ENCODE measurements at places on chromosomes 1 and 21.

GRCh38 chr1:213891989-213892902 is 95.5 kb upstream of the PROX1 start:
- no peak for DNase-seq

GRCh38 chr1:27491748-27492700 is 2.1 kb upstream of the WASF2 start:
- peak; percentile 73 for DNase-seq

DNA sequence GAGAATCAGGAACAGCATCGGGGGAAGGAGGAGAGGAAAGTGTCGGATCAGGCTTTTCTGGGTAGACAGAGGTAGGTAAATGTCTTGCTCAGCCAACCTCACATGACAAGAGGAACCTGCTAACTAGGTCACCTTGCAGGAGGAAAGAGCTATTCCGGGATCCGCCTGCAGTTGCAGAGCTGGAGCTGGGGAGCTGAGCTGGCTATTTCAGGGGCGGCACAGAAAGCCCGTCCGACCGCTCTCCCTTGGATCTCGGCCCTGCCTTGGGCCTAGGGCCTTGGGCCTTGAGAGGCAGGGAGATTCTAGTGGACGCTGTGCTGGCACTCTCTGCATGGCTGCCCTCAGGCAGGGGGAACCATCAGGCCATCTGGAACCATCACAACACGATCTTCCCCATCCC is 56.5 kb upstream of the CTPS1 start:
- DNase-seq: no peak

- no peak for DNase-seq
Measured at GRCh38 chr1:89198491-89199072, at the start of gene GBP4. TSS of gene GBP4 (minus strand) at chr1:89198942. CDS start at chr1:89198834, 108 bp downstream.

- DNase-seq: no peak
Measured at GRCh38 chr1:67700692-67701410, 15.8 kb downstream of the GADD45A start.

GRCh38 chr1:119374208-119374874 is 5.8 kb downstream of the HAO2 start:
- DNase-seq: no peak

- DNase-seq: no peak
Measured at GRCh38 chr1:1086911-1087341, 12.8 kb upstream of the RNF223 start.

GRCh38 chr1:23402286-23403037 is 22.1 kb downstream of the TCEA3 start:
- DNase-seq: peak; percentile 11

GRCh38 chr1:47684518-47684917 is 246.7 kb downstream of the FOXD2 start:
- no peak for DNase-seq

- no peak for DNase-seq
Measured at GRCh38 chr1:41135196-41135947, 106.7 kb downstream of the SCMH1 start.

DNA sequence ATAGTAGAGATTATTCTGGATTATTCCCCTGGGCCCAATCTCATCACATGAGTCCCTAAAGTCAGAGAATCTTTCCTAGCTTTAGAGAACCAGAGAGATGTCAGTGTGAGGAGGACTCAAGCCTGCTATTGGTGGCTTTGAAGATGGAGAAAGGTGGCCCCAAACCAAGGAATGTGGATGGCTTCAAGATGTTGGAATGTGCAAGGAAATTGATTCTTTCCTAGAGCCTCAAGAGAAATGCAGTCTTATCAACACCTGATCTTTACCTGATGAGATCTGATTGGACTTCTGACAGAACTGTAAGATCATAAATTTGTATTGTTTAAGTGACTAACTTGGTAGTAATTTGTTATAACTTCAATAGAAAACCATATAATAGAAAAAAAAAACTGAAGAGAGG is 51.0 kb downstream of the NME7 start:
- no peak for DNase-seq

- DNase-seq: no peak
Measured at GRCh38 chr1:3772715-3773571, at the start of gene SMIM1. TSS of gene SMIM1 (plus strand) at chr1:3772749. CDS start at chr1:3775374, 2,625 bp downstream.

GRCh38 chr21:41901099-41901498 is 22.0 kb upstream of the PRDM15 start:
- DNase-seq: no peak

GRCh38 chr1:96651517-96651916 is 70.1 kb upstream of the PTBP2 start:
- no peak for DNase-seq

DNA sequence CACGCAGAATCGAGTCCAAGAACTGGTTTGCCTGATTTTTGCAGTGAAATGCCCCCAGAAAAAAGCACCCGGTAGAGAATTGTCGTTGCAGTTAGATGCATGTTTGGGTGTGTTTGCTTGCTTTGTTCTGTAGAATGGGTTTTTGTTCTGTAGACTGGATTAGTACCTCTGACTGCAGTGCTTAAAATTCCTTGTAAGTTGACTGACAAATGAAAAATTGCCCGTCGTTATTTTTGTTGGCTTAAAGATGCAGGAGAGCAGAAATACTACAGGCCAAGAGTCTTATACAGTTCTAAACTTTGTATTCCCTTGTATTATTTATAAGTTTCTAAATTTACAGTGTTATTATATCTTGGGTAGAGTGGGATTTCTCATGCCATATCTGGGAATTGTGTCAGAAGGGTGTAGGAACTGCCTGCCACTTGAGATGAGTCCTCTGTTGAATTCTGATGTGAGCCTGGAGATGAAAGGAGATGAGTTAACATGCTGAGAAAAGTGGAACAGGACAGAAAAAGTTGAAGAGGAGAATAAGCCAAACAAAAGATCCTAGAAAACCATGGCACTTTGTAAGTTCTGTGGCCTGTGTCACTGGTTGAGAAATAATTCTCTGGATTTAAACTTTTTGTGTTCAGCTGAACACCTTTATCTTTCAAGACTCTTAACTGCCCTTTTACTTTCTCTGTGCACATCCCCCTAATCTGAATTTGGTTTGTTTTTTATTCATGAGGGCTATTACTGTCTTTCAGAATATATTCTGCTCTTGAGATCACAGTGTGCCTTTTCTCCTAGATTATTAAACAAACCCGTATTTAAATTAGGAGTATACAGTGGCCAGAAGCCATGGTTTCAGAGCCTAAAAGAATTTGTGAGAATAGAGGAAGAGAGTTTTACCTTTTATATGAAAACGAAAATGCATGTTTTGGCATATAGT is 1.4 kb downstream of the DESI2 start:
- DNase-seq: no peak

DNA sequence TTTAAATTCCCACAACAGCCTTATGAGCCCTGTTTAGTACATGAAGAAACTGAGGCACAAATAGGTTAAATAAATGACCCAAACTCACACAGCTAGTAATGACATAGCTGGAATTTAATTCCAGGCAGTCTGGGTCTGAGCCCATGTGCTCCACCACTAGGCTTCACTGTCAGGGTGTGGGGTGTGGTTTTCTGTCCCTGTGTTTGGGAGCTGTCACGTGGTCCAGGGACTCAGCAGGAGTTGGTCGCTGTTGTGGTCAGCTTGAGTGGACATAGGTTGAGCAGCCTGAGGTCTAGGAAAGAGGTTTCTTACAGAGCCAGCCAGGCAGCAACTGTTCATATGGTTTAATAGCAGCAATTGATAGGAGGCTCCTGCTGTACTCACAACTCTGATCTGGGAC is 28.0 kb upstream of the KCNA10 start:
- DNase-seq: no peak

DNA sequence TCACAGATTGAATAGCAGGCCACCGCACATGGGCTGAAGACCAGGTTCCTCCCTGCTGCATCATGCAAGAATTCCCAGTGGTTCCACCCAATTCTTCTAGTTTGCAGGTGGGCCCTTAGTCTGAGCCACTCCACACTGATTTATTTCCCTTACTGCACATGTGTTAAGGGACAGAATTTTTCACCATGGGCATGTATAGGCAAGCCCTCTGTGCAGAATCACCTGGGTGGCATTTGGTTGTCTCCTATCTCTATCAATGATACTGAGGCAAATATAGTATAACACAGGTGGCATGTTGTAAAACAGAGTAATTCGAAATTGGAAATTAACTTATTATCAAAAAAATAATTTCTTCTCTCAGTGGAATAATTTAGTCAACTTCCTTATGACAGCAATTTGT is 1892.4 kb downstream of the NCAM2 start:
- DNase-seq: no peak

DNA sequence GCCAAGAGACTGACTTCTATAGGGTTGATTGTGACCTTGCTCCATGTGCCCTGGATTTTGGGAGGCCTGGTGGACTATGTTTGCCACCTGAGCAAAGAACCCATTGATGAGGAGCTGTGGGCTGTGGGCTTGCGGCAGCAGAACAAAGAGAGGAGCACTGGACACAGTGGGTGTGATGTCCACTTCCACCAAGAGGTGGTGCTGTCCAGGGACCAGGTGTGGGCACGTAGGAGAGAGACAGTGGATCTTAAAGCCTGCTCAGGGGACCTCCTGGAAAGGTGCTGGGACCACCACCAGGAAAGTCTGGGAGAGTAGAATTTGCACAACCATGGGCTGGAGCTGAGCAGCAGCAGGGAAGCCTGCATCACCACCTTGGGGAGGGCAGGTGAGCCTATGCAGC is 106.7 kb upstream of the ETS2 start:
- no peak for DNase-seq

DNA sequence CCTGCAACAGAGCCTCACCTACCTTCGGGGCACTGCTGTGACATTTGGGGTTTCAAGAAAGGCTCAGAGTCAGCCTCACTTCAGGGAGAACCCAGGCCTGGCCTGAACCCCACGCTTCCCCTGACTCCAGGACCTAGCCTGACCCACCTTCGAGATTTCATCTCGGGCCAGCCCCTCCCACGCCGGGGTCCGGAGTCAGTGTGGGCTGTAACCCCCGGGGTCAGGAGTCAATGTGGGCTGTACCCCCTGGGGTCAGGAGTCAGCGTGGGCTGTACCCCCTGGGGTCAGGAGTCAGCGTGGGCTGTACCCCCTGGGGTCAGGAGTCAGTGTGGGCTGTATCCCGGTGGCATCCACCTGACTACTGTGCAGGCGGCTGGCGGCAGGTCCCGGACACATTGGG is 183.0 kb upstream of the RAB4A start:
- no peak for DNase-seq

GRCh38 chr1:206705726-206706297 is 21.1 kb downstream of the MAPKAPK2 start:
- no peak for DNase-seq

GRCh38 chr1:11266268-11267074 is 4.1 kb upstream of the MTOR start:
- DNase-seq: no peak

DNA sequence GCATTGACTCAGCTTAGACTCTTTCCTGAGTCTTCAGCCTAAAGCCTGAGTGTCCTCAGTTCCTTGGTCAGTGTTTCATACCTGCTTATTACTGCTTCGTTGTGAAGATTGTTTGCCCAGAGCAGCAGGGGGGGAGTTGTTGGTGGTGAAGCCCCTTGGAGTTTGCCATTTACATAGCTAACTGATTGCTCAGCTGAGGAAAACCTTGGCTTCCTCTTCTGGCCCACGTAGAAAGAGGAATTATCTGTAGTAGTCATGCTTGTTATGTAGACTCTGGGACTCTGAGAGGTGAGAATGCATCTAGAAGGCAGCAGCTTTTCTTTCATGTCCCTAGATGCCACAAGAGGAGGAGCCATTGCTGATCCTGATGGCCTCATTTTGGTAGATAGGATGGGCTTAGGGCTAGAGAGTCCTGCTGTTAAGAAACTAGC is 125.9 kb downstream of the MAST2 start:
- no peak for DNase-seq

DNA sequence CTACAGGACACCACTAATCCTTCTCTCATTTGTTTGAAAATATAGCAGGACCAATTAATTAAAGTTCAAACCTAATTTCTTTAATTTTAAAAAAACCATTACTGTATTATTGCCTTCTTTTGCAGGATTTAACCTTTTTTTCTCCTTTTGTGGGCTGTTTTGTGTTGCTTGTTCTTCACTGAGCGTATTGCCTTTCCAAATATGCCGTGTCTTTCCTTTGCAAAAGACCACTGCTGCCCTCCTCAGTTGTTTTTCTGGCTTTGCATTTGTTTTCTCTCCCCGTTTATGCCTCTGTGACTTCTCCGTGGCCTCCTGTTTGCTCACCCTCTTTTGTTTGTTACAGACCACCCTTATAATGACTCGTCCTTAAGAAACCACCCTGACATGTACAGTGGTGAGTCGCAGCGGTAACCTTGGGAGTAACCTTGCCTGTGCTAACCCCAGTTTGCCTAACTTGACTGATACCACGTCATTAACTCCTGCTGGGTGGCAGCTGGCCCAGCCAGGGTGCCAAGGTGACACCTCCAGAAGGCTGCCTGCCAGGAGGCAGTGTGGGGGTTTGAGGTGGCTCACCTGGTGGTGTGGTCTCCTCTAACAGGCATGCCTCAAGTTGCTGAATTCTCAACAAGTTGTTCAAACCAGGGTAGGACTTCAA is 81.1 kb upstream of the CNTN2 start:
- DNase-seq: no peak

DNA sequence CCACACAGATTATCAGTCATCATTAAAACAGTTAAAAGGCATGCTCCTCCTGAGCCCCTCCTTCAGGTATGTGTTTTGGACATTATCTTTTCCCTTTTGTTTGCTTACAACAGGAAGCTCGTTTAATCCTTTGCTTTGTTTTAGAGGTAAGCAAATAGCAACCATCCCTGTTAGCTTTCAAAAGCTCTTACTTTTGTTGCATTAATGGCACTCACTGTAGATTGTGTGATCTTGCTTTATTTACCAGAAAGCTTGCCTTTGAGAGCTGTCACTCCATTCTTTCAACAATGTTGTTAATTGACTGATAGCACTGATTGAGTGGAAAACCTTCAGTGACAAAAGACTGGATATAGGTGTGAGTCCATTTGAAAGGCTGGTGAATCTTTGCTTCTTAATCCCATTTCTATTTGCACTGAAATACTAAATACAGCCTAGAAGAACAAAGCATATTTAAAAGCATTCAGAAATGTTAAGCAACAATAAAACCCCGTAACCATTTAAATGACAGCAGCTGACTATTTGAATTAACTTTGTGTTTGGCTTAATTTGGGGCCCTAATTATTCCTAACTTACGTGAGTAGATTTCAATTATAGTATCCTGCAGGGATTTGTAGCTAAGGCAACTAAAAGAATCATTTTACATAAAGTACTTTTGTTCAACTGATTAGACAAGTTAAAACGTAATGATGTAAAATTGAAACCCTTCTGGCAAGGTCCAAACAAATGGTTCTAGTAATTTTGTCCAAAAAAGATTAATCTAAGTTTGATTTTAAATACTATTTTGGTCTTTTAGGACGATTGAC is 48.3 kb downstream of the ADGRL2 start:
- no peak for DNase-seq

GRCh38 chr1:107530543-107530942 is 389.7 kb downstream of the NTNG1 start:
- no peak for DNase-seq

- no peak for DNase-seq
Measured at GRCh38 chr1:154445040-154445472, 39.9 kb downstream of the IL6R start.

DNA sequence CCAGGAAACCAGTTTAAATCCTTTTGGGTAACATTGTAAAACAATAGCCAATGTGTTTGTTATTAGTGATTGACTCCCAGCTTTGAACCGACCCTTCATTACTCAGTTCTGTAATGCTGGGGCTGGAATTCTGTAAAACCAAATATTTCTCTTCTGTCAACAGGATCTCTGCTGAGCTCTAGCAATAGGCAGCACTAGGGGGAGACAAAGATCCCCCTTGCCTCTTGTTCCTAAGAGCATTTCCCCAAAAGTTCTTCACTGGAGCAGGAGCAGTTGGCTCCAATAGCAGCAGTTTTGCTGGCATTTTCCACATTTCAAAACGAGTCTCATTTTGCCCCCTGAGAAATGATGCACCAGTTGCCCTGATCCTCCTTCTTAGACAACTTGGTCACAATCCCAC is 1671.1 kb downstream of the MRPL39 start:
- peak; percentile 4 for DNase-seq

GRCh38 chr21:45607021-45607908 is 36.3 kb upstream of the PCBP3 start:
- DNase-seq: no peak
